ENCODE measurements at places on chromosomes 3 and 15. TPM values are rescaled to one million over a fixed set of nuclear protein-coding genes. Genes with fewer than 3 reads are reported as not detected.

The XIRP1 gene
- total RNA-seq: 0.04 TPM

The MST1R gene
- total RNA-seq: 2.7 TPM

The ZNF662 gene
- total RNA-seq: 19.0 TPM

The GOLIM4 gene
- 48.9 TPM for total RNA-seq

All from sciatic nerve (tissue), 2 donors.